ENCODE measurements at places on chromosomes 3 and 15. TPM values are rescaled to one million over a fixed set of nuclear protein-coding genes. Genes with fewer than 3 reads are reported as not detected.
A peak's percentile ranks its signal among the peaks of the same experiment; 100 is the strongest.

DNA sequence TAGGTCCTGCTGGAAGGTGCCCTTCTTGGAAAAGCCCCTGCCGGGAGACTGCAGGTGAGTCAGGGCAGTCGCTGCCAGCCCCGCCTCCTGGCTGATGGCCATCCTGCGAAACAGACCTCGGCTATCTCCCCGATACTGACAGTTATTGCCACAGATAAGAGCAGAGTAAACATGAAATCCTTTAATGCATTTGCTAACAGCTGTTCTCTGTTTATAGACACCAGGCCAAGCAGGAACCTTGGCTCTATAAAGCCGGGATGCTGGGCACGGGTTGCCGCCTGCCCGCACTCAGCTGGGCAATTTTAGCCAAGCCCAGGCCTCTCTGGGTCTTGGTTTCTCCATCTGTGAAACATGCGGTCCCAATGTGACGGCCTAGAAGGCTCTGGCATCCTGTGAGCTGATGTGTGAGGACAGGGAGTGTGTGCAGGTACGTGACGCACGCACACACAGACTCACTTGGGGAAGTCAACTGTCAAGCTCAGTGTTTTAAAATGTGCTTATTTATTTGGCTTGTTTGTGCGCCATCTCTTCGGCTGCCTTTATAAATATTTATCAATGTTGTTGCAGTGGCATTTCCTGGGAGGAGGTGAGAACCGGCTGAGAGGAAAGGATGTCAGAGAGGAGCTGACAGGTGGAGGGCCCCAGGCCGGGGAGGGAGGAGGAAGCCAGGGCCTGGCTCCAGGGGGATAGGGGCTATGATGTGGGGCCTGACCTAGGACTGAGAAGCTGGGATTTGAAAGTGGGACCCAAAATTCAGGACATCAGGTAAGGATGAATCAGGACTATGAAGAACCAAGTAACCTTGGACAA is 50.8 kb upstream of the PRR23E start:
- DNase-seq = no peak

The CMSS1 gene
- polyA plus RNA-seq = 47.6 TPM

The CLDN18 gene
- 2.7 TPM for polyA plus RNA-seq

GRCh38 chr15:70974004-70974832 is 81.6 kb downstream of the LRRC49 start:
- peak; percentile 15 for DNase-seq

DNA sequence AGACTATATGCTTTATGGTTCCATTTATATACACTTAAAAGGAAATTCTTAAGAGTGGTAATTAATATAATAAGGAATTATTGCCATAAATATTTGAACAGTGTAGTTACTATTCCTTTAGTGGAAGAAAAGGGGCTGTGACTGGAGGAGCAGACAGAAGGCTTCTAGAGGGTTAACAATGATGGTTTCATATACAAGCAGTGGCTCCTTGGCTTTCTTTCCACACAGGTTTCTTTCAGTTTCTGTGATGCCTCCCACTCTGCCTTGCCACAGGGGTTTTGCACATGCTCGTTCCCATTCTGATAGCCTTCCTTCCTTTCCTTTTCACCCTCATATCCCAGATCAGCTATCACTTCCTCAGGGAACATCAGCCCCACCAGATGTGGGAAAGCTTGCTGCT is 108.8 kb upstream of the LYSMD4 start:
- DNase-seq = no peak

GRCh38 chr3:136984837-136985236 is 27.1 kb downstream of the IL20RB start:
- DNase-seq = no peak

DNA sequence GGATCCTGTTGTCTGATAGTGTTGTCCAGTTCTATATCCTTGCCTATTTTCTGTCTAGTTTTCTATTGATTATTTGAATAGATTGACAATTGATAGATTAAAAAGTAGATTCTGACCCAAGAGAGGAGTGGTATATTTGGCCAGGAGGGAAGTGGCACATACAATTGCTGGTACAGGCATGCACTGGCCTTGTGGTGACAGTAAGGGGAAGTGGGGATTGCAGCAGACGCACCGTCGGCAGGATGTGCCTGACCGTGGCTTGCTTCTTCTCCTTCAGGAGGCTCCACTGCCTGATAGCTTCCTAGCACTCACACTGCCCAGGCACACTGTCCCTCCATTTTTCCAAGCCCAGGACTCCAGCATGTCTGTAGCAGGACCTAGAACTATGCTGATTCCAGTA is 10.5 kb downstream of the GABRG3 start:
- DNase-seq = no peak

- no peak for DNase-seq
Observed at GRCh38 chr15:70092464-70093027, 5.2 kb downstream of the TLE3 start.

DNA sequence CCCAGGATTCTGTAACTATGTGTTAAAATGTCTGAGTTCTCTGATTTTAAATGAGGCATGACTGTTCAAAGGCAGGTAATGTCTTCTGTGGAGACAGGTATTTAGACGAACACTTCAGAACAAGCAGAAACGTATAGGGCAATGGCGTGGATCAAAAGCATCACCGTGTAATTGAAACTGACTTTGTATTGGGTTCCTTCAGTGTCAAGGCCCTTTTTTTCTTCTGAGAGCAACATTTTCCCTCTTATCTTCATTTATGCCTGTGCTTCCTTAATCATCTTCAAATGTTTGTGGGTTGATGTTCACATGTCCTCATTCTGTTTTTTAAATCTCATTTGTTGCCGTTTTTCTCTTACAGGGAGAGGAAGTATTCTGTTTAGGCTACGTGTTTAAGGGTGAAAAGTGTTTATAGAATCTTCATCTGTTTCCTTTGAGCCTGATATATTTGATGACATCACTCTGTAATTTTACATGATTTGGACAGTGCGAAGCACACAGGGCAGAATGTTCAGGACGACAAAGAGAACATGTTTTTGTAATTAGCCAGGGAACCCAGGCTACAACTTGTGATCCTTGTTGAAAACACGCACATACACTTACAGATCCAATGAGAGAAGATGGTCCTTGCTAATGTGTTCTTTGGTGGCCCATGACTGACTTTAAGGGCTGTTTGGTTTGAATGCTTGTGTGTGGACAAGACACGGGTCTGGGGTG is 196.0 kb downstream of the LRTM1 start:
- no peak for DNase-seq

- no peak for DNase-seq
Observed at GRCh38 chr15:20348900-20349773, 192.5 kb downstream of the GOLGA6L6 start.

The PIGBOS1 gene
- 16.2 TPM for polyA plus RNA-seq

- DNase-seq = no peak
Observed at GRCh38 chr3:151377768-151378385, 6.7 kb downstream of the P2RY12 start.

DNA sequence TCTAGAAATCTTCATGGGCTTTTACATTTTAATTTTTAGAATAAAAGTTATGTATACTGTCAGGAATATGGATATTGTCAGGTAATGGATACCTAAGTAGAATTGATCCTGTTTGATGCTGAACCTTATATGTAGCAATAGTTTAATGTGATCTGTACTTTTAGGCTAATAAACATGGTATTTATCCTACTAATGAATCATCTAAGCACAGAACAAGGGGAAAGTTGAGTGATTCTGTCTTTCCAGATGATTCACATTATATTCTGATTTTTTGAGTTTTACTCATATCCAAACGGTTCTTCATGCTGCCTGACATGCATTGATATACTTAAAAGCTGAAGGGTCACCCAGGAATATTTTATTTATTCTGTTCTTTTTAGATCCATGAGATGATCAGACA is 34.5 kb downstream of the FANCI start:
- DNase-seq = no peak

The CLDN16 gene
- polyA plus RNA-seq = 35.6 TPM

The RBPMS2 gene
- 12.6 TPM for polyA plus RNA-seq

DNA sequence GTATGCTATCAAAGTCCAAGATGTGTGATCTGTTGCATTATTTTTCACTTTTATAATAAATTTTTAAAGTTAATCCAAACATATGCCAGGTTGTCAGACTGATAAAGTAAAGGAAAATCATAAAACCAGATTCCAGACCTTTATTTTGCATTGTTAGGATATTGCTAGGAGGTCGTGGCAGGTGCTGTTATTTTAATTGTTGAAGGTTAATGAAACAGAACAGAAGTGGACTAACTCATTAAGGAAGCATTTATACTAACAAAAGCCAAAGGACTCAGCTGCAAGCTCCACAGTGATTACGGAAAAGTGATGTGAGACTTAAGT is 63.1 kb downstream of the DCLK3 start:
- no peak for DNase-seq

DNA sequence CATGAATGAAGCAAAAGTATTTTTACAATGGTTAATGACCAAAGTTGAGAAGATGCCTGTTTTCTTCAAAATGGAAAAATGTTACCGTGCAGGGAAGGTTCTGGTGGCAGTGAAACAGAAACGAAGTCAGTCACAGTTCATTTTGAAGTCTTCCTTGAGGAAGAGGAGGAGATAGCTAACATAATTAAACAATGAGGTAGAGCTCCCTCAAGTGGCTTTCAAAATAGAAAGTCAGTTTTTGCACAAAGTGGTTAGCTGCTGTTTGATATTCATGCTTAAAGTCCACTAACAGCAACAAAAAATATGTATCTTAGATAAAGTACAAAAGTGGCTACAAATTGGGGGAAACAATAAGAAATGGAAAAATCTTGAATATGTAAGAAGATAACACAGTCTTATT is 87.3 kb downstream of the TFG start:
- peak; percentile 3 for DNase-seq

DNA sequence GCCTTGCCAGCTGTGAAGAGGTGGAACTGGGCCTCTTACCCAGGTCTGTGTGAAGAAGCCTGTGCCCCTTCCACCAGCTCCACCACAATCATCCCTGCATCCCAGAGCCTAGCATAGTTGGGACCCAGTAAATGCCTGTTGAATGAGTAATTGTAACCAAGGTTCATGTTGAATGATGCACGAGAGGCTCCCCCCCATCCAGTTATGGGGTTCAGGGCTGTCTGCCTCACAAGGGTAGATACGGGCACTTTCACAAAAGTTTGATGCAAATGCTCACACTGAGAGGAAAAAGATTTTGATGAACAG is 29.5 kb upstream of the TSEN2 start:
- DNase-seq = no peak

The MORC1 gene
- polyA plus RNA-seq = 0.57 TPM

GRCh38 chr15:78101423-78102105 is 9.2 kb downstream of the SH2D7 start:
- DNase-seq = no peak

DNA sequence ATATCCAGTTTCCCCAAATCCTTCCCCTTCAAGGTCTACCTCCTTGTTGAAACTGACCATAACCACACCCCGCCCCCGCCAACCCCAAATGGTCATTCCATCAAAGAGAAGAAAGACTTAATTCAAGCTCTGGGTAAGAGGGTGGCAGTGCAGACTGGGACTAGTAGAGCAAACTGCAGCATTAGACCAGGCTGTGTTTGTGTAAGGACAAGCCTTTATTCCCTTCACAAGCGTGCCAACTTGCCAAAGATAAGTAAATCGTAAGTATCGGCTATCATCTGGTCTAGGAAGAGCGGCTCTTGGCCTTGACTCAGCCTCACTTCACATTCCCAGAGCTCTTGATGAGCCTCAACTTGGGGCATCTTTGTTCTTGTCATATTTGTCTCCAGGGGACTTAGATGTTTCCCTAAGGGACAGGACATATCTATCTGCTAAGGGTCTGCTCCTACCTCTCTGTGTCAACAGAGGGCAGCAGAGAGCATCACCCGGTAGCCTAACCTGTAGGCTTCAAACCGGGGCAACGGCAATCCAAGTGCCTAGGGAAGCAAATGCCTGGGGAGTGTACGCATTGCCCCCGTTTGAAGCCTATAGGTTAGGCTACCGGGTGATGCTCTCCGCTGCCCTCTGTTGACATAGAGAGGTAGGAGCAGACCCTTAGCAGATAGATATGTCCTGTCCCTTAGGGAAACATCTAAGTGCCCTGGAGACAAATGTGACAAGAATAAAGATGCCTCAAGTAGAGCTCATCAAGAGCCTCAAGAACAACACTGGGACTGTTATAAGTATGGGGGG is 8.9 kb upstream of the MAP3K13 start:
- DNase-seq = peak; percentile 53

The MYO5C gene
- 32.7 TPM for polyA plus RNA-seq

DNA sequence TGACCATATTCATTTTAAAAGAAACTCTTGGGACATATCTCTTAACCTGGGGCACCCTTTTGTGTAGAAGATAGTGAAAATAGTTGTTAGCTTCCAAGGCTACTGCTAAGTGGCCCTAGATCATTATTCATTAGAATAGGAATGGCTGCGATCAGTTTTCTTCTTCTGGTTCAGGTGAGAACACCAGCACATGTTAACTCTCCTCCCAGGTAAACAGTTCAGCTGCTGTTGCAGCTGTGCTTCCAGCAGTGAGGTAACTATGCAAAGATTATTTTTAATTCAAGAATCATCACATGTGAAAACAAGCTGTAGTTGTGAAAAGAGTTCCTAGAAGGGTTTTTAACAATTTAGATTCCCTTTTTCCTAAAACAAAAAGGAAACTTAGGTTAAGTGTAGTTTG is 43.3 kb downstream of the ZPLD1 start:
- DNase-seq = no peak

- DNase-seq = no peak
Observed at GRCh38 chr3:82672966-82673365, 911.5 kb upstream of the GBE1 start.

- peak; percentile 22 for DNase-seq
Observed at GRCh38 chr15:67240235-67241131, 14.0 kb downstream of the AAGAB start.

DNA sequence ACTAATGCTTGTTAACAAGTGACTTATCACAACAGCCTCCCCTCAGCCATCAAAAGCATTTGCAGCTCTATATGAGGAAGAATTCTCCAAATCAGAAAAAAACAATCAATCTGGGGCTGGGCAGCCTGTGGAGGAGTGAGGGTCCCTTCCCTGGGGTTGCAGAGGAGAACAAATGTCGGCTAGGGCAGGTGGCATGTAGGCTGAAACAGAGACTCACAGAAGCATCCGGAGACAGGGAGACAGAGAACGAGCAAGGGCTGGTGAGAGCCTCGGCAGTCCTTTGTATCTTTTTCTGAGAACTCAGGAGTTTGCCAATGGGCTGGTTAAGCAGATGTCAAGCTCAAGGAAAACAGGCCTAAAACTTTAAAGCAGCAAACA is 15.8 kb downstream of the ITGA11 start:
- DNase-seq = no peak

Measured in left kidney (tissue), 8 donors.